GM12878 (cell line): ENCODE measurements at places on chromosomes 11 and 22.

- no peak for DNase-seq
These were observed 11.9 kb downstream of the FAM83F start for GRCh38 chr22:40006641-40007040.

GRCh38 chr11:57294225-57295131, 30.3 kb downstream of the TNKS1BP1 start:
- no peak for DNase-seq

GRCh38 chr22:35430897-35431322, 31.0 kb downstream of the MCM5 start:
- DNase-seq, result no peak

- DNase-seq, result no peak
These were observed 1144.5 kb upstream of the CCDC90B start for GRCh38 chr11:84430661-84431060.

DNA sequence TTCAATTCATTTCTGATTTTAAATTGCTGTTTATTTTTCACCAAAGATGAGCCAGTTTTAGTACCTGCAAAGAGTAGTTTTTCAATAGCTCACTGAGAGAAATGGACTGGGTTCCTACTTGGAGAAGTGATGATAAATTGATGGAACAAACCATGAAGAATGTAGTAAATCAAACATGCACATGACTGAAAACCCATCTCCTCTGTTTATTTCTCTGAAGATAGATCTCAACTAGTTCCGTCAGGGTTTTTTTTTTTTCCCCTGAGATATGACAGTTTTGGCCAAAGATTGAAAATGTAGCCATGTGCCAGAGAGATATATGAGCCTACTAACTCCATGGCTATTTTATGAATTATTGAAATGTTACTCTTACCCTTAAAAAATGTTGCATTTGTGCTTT, 239.6 kb downstream of the DDX10 start:
- no peak for DNase-seq

DNA sequence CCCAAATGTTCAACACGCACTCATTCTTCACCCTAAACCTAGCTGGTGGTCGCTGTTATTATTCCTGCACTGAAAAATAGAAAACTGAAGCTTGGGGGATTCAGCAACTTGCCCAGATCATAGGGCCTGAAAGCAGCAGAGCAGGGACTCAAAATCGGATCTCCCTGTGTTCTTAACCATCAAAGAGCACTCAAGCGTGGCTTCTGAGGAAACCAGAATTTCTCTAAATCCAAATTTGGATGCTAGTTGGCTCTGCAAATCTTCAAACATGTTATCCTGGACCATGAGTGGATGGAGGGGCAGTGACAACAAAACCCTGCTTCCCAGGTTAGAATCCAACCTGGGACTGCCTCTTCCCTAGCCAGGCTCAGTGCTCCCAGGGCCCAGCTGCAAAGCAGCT, 11.6 kb upstream of the ARAP1 start:
- no peak for DNase-seq

DNA sequence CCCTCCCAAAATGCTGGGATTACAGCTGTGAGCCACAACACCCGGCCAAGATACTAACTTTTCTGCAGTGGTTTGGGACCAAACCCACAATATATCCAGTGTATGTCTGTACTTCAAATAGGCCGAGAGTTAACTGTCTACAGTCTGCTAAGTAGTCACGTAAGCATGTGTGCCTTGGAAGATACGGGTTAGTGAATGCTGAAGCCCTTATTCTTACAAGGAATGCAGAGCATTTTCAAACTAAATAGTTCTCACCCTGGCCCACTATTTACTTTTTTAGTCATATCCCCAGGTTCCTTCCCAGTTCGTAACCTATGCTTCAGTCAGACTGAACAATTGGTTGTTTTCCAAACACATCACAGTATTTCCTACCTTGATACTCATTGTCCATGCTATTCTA, 176.0 kb downstream of the WNT11 start:
- DNase-seq, result no peak

DNA sequence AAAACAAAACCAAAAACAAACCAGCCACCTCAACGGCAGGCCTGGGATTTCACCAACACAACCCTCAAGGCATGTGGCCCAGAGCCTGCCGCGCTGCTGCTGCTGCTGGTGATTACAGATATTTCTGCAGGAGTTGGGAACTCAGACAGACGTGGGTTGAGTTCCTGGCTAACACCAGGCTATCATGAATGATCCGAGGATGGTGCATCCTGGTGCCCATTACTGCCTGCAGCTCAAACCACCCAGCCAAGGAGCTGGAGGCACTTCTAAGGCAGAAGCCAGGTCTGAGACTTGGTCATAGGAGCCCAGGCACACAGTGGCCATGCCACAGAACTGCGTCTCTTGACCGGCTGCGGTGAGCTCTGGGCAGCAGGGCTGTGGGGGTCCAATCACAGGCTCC, 151.8 kb downstream of the MPPED1 start:
- no peak for DNase-seq

- no peak for DNase-seq
These were observed 28.5 kb upstream of the MUC5B start for GRCh38 chr11:1194231-1194976.

- DNase-seq, result no peak
These were observed 392.2 kb downstream of the TBC1D22A start for GRCh38 chr22:47154621-47155081.

DNA sequence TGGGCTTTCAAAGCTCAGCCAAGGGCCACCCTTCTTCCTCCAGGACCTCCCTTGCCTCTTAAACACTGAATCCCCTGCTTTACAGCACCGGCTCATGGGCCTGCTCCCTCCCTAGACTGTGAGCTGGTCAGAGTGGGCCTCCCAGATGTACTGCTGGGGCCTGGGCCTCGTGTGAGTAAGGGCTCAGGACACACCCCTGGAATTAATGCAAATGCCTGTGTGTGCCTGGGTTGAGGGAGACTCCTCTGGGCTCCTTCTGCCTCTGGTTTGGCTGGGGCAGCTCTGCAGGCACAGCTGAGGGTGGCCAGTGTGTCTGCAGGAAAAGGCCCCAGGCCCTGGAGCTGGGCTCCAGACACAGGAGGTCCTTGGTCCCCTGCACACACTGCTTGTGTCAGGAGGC, 24.2 kb downstream of the ALX4 start:
- no peak for DNase-seq

- no peak for DNase-seq
These were observed 66.4 kb downstream of the ADAMTS15 start for GRCh38 chr11:130514851-130515250.

DNA sequence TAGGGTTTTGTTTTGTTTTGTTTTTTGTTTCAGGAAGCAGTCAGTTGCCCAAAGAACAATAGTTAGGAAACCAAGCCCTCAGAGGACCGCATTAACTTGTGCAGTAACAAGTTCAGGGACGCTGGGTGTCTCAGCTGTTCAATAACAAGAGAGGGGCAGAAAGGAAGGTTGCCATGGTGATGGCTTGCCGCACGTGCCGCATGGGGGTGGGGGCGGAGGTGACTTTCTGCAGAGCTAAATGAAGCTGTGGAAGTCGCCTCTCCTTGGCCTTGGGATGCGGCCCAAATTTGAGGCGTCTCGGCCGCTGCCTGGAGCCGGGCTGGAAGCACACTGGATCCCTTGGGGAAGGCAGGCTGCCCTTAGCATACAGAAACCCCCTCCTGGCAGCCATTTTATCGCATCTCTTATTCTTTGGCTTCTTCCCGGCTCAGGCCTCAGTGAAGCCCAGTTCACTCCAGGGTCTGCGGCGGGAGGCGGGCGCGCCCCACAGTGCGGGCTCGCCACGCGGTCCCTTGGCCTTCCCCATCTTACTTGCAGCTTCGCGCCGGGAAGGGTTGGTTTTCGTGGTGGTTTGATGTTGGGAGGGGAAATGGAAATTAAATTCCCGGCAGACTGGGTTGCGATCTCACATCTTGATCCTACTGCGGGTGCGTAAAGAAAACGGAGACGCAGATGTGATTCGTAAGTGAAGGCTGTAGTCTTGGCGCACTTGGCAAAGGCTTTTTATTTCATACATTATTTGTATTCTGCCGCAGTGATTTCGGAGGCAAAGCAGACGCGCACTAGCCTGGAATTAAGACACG, 94.3 kb downstream of the SLC17A6 start:
- DNase-seq, result no peak

GRCh38 chr11:2807025-2807681, 78.4 kb downstream of the CDKN1C start:
- DNase-seq, result no peak

DNA sequence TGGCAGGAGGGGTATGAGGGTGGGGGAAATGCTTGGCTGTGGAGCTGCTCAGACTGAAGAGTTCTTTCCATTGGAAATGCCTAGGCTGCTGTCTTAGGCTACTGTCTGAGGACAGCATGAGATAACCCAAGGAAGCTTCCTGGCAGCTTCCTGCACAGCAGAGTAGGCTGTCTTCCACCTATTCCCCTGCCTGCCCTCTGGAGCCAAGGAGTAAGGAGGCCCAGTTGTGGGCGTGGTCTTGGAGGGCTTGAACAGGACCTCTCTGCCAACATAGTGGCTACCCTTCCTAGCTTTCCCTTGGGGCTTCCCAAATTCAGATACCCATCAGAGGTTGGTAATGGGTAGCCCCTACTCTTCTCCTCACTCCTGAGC, 25.9 kb downstream of the PHLDB1 start:
- no peak for DNase-seq

DNA sequence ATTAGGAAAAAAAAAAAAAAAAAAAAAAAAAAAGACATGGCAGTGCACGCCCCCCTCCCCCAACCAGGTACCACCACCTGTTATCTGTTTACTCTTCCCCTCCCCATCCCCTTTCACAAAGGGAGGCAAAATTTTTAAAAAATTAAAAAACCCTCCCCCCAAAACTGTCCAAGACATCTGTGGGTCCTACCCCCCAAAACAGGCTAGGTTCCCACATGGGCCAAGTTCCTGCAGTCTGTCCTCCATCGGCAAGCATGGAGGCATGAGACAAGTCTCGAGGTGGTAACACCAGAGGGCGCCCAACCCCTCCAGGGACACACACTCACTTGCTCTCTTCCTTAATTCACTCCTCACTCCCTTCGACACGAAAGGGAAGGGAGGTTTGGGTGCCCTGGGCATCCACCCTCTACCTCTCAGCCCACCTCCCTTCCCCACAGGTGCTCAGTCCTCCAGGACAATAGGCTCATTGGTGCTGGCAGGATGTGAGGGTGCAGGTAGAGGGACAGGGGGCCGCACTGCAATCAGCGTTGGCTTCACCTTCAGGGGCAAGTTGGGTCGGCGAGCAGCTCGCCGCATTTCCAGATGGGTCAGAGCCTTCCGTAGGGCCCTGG, 2.2 kb upstream of the TUT1 start:
- no peak for DNase-seq

DNA sequence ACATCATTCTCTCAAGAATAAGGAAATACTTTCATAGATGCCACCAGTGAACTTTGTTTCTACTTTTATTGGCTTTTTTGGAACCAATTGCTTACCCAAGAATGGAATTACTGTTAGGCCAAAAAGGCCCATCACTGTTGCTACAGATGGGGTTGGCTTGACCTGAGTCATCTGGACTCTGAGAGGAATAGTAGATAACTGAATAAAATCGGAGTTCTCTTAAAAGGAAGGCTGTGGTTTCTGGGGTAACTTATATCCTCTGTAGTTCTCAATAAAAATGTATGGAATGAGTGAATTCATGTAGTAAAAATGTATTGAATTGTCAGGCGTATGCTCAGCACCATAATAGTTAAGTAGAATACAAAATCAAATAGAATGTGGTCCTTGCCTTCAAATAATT, 56.6 kb downstream of the ARHGEF12 start:
- no peak for DNase-seq

DNA sequence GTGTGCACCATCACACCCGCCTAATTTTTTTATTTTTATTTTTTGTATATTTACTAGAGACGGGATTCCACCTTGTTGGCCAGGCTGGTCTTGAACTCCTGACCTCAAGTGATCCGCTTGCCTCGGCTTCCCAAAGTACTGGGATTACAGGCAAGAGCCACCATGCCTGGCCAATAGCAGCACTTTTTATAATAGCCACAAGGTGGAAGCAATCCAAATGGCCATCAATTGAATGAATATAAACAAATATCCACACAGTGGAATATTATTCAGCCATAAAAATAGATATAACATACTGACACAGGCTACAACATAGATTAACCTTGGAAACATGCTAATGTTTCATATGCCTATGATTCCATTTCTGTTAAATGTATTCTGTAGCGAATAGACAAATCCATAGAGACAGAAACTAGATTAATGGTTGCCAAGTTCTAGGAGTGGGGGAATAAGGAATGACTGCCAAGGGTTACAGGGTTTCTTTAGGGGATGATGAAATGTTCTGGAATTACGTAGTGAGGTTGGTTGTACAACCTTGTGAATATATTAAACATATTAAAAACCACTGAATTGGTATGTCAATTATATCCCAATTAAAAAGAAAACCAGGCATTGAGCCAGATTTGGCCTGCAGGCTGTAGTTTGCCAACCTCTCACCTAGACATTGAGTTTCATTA, 4.8 kb downstream of the VPS51 start:
- DNase-seq, result no peak

DNA sequence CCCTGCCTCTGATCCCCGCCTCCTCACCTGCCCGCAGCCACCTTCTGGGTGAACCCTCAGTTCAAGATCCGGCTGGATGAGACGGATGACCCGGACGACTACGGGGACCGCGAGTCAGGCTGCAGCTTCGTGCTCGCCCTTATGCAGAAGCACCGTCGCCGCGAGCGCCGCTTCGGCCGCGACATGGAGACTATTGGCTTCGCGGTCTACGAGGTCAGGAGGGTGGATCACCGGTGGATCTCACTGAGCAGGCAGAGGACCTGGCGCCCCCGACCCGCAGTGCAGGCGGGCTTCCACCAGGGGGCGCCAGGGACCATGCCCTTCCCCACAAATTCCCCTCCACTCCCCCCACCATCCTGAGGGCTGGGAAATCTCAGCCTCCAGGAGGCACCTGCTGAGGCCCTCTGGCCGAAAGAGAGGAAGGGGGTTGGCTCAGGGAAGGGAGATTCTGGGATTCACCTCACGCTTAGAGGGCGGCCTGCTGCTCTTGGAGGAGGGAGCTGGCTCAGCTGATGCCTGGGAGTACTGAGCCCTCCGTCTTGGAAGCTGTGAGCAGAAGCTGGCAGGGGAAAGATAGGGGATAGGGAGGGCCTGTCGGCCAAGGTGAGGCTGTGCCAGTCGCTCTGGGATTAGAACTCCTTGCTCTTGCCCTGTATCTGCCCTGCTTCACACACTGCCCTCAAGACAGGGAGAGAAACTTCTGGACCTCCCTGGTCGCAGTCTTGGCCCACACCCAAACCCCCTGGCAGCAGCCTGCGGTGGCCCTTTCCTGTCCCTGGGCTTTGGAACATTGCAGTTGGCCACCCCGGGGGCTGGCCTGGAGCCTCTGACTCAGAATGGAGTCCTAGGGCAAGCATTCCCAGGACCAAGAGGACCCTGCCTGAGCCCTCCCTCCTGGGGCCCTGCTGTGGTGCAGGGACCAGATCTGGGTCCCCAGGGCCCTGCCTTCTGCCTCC, 23.2 kb downstream of the CAPN1 start:
- DNase-seq, result no peak

DNA sequence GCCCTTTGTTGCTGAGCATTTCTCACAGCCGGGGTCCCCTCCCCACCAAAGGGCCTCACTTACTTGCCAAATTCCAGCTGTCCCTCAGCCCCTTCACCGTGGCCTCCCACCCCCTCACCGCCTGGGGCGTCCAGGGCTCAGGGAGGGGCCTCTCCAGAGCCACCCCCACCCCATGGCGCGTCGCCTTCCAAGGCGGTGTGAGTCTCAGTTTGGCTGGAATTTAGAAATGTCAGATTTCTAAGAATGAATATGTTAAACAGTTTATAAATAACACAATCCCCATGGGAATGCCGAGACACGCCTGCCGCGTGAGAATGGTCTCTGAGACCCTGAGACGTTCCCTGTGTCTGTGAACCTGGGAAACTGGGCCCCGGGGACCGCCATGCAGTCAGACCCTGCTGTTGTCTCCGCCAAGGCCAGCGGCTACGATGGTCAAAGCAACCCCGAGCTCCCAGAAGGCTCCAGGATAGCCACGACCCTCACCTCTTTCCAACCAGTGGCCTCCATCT, 28.9 kb downstream of the CELSR1 start:
- no peak for DNase-seq
